ENCODE measurements at places on chromosomes 1 and 21. TPM values are rescaled to one million over a fixed set of nuclear protein-coding genes. Genes with fewer than 3 reads are reported as not detected.
A peak's percentile ranks its signal among the peaks of the same experiment; 100 is the strongest.

GRCh38 chr1:184366997-184367396 is 19.8 kb upstream of the C1orf21 start:
- DNase-seq: no peak

DNA sequence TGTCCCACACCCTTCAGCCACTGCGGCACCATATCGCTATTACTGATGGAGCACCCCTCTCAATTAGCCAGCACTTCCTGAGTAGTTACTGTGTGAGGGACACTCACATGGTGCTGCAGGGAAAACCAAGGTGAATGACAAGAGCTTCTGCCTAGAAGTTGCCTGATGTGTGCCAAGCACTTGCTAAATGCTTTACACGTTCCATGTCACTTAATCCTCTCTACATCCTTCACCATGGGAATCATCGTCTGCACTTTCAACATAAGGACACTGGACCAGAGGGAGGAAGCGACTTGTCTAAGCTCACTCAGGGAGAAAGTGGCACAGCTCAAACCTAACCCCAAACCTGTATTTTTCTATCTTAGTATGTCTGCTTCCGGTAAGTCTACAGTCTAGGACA is 344.8 kb downstream of the SIPA1L2 start:
- DNase-seq: no peak

PTGER3 gene
- total RNA-seq: 23.9 TPM

GRCh38 chr1:216793303-216793702 is 70.1 kb upstream of the ESRRG start:
- no peak for DNase-seq

GRCh38 chr21:44364151-44365053 is 11.0 kb downstream of the TRPM2 start:
- no peak for DNase-seq

- peak; percentile 75 for DNase-seq
Measured at GRCh38 chr1:114339379-114339778, 171.6 kb downstream of the TRIM33 start.

DNA sequence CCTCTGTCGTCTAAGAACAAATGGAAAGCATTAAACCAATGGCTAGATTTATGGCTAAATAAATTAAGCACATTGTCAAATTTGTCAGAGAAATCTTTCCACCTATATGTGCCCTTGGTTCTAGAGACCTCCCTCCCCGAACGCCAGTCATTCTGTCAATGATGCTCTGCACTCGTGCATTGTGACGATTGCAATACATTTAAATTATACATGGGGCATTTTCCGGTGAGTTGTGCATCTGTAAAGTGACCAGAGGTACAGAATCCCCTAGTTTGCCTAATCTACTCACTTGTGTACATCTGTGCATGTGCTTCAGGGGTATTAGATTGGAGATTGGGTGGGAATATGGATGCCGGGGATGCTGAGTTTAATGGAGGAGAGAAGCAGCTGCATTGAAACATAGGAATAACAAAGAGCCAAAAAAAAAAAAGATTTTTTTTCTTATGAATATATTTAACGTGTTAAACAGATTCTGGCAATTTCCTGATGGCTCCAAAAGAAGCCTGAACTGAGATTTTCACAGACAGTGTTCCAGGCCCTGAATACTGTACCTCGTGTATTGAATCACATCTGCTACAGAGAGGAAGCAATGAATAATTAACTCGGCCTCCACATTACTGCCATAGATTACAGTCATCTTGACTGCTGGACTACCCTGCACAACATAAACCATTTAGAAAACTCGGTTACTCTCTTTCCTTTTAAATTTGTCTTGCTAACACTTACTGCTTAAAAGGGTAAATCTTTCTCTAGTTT is 149.0 kb upstream of the C1orf87 start:
- no peak for DNase-seq

GRCh38 chr1:30414851-30415165 is 308.6 kb downstream of the MATN1 start:
- peak; percentile 79 for DNase-seq

TSEN15 gene
- total RNA-seq: 27.3 TPM

- DNase-seq: no peak
Measured at GRCh38 chr1:211411639-211412038, 80.3 kb downstream of the RD3 start.

RCC2 gene
- 21.0 TPM for total RNA-seq

DNA sequence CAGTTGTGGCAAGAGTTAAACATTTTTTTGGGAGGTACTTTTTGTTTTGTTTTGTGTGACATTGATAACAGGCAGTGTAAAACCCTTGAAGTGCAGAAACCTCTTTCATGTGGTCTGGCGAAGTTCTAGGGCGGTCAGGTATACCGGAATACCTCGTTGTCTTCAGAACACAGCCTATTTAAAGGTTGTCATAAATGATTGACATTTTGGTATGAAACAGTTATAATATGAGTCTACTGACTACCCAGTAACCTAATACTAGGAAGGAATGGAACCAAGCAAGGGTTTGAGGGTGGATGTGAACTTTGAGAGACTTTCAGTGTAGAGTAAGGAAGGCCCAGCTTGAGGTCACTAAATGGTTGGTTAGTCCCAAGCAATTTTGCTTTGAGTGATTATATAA is 40.5 kb downstream of the PATJ start:
- no peak for DNase-seq

MTF1 gene
- 6.6 TPM for total RNA-seq

- no peak for DNase-seq
Measured at GRCh38 chr1:61477301-61477700, 247.6 kb downstream of the TM2D1 start.

GRCh38 chr1:32055416-32055815 is 17.3 kb upstream of the TMEM39B start:
- no peak for DNase-seq

GRCh38 chr1:185044387-185044786 is 971 bp upstream of the RNF2 start:
- no peak for DNase-seq

DNA sequence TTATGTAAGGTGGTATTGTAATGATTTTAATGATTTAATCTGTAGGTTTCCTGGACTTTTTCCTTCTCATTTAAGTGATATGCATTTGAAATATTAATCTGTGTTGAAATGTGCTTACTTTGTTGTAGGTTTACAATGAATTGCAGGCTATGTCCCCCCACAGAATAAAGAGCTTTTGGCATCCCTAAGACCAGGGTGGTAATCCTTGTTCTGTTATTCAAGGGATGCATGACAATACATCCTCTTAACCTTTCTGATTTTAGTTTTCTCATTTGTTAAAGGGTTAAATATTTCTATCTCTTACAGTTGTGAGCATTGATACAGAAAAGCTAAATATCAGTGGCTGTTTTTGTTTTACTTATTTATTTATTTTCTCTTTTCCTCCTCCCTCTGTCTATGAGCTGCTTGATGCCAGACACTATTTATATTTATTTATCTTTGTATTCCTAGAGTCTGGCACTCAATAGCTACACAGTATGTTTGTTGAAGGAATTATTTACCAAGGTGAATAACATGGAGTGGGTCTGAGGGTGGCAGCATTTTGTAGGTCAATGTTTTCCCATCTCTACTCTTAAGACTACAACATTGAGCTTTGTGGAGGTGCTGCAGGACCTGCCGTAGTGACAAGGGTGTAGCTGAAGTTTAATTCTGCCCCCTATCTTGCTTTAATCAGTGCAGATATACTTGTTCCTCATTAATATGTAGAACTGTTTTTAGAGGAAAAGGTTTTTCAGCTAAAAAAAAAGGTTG is 19.9 kb upstream of the ADGRL2 start:
- no peak for DNase-seq

EVI5 gene
- 55.2 TPM for total RNA-seq

MYCBP gene
- 17.4 TPM for total RNA-seq

CFHR5 gene
- total RNA-seq: not detected

DNA sequence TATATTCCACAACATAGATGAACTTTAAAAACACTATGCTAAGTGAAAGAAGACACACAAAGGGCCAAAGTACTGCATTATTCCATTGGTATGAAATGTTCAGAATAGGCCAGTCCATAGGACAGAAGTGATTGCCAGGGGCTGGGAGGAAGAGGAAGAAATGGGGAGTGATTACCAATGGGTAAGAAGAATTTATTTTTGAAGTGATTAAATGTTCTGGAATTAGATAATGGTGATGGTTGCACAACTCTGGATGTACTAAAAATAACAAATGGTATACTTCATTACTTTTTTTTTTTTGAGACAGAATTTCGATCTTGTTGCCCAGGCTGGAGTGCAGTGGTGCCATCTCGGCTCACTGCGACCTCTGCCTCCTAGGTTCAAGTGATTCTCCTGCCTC is 61.7 kb downstream of the CHD5 start:
- DNase-seq: no peak

PTPN14 gene
- total RNA-seq: 108 TPM

PLA2G2C gene
- 0.33 TPM for total RNA-seq

- no peak for DNase-seq
Measured at GRCh38 chr1:107105914-107106313, 34.9 kb upstream of the NTNG1 start.

ENAH gene
- 199 TPM for total RNA-seq

- DNase-seq: no peak
Measured at GRCh38 chr21:41071258-41072171, 96.4 kb upstream of the BACE2 start.

DNA sequence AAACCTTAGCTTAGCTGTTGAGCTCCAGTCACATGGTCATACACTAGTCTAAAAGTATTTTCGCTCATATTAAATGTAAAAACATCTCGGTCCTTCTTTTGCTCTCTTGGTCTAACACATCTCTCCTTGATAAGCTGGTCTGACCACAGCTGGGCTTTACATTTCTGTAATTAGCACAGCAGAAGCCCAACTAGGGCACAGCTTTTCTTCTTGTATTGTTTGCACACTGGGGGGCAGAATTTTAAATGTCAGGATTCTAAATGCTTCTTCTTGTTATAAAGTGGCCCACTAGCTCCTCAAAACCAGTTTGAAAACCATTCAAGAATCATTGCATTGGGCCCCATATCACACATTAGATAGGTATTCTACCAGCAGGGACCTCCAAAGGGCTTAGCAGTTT is 289.1 kb upstream of the PKN2 start:
- DNase-seq: no peak

- DNase-seq: no peak
Measured at GRCh38 chr1:214637722-214638458, 34.9 kb downstream of the CENPF start.

DNA sequence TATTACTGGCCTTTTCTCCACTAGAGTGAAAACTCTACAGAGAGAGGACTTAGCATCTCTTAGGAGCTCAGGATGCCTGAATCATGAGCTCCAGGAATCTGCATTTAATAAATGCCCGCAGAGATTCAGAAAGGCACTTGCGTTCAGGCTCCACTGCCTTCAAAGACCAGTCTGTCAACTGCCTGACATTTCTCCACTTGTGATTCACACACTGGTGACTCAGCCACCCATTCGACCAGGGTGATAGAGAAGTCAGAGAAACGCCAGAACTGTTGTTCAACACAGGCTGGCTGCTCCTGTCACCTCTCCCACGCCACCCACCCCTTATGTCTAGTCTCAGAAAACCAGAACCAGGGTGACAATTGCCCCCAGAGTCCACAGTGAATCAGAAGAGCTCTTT is 26.9 kb upstream of the LBR start:
- no peak for DNase-seq

DNA sequence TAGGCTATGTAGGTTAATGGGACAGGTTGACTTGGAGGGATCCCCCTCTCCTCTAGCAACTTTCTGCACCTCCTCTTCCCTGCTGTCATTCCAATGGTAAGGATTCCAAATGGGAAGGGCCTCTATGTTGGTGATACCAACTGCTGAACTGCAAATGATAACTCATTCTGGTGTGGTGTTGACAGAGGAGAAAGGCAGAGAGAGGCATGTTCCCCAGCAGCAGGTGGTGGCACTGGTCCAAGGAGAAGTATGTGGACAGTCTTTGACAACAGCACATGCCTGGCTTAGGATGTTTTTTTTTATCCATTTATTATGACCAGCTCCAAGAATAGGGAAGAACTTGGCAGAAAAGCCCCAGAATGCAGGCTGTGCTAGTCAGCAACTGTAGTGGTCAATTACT is 19.6 kb upstream of the SPAG17 start:
- DNase-seq: no peak

DNA sequence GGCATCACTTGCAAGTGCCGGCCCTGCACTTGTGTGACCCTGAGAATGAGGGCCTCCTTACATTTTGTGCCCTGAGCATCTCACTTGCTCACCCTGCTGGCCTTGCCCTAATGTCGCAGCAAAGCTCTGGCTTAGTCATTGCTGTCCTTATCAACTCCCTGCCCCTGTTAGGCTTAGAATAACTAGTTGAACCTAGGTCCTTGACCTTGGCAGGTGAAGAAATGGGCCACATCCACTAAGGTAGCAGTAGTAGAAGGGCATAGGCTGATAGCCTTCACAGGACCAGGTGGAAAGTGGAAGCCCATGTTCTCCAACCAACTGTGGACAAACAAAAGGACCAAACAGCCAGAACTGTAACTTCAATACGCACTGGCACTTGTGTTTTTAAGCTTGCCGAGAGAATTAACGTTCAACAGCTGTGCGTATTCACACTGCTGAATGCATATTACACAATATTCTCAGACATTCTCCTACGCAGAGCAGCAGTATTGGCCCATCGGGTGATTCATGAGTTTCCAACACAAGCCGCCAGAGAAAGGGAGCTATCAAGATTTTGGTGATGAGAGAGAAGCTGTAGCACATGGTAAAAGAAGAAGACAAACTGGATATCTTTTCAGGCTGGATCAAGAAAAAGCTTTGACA is 27.7 kb upstream of the PTGFRN start:
- DNase-seq: no peak

LCE1D gene
- not detected for total RNA-seq

DNA sequence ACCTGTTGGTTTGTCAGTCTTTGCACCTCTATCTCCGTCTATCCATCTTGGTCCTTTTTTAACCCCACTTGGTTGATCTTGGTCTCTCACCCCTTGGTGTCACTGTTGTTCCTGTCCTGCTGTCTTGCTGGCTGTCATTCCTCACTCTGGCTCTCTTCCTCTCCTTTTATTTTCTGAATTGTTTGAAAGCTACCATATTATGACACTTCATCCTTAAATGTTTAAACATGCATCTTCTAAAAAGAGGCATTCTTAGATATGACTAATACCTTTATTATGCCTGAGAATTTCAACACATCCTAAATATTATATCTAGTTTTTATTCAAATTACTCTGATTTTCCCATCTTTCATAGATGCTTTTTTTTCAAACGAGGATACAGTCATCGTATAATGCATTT is 37.0 kb downstream of the BACH1 start:
- no peak for DNase-seq

GRCh38 chr1:11634365-11635192 is 19.6 kb downstream of the FBXO2 start:
- DNase-seq: no peak

- DNase-seq: no peak
Measured at GRCh38 chr1:164040754-164041153, 518.2 kb upstream of the PBX1 start.

- DNase-seq: no peak
Measured at GRCh38 chr21:41745971-41746743, 20.7 kb downstream of the RIPK4 start.

GRCh38 chr1:117602862-117603261 is 3.0 kb upstream of the TENT5C start:
- DNase-seq: no peak

DNA sequence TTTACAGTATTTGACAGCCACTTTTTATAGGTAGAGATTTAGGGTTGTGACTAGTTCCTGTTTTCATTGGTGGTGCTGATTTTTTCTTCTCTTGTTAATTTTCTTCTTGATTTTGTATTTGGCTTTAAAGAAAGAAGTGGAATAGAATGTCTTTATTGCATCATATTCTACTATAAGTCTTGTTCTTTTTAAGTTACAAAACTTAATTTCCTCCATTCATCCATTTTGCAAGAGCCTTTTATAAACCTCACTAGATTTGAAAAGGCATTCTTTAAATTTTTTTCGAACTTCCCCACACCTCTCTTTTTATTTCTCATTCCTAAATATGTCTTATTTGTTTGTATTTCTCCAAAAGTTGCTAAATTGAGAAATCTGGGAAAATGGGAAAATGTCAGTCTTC is 1368.6 kb upstream of the ADGRL4 start:
- DNase-seq: no peak
